Motor neuron (in vitro differentiated cells): ENCODE measurements at places on chromosomes 6 and 20. TPM values are rescaled to one million over a fixed set of nuclear protein-coding genes. Genes with fewer than 3 reads are reported as not detected.

FAM229B gene
- total RNA-seq = 120 and 122 TPM in 2 replicates

TINAG gene
- not detected in 2 replicates for total RNA-seq

C6orf132 gene
- under 0.01 TPM in 1 of 2 replicates, not detected in the other for total RNA-seq

SHLD1 gene
- total RNA-seq = 8.0 and 8.1 TPM in 2 replicates

HRH3 gene
- total RNA-seq = 0.30 and 0.49 TPM in 2 replicates

MRAP2 gene
- 1.7 and 1.8 TPM in 2 replicates for total RNA-seq

MATN4 gene
- total RNA-seq = not detected in 2 replicates

RBPJL gene
- 0.44 and 0.62 TPM in 2 replicates for total RNA-seq

PKIB gene
- total RNA-seq = 4.7 and 6.0 TPM in 2 replicates

EMILIN3 gene
- total RNA-seq = 1.2 and 1.4 TPM in 2 replicates

SMLR1 gene
- total RNA-seq = 0.16 and 0.18 TPM in 2 replicates

CST7 gene
- total RNA-seq = not detected in 2 replicates

KCNG1 gene
- total RNA-seq = 0.97 and 1.3 TPM in 2 replicates

PPP1R18 gene
- 32.7 and 34.8 TPM in 2 replicates for total RNA-seq

FAM217A gene
- 0.09 and 0.13 TPM in 2 replicates for total RNA-seq

SSTR4 gene
- 0.16 TPM in 1 of 2 replicates, not detected in the other for total RNA-seq

PACRG gene
- not detected in 2 replicates for total RNA-seq

C4A gene
- total RNA-seq = 631 and 953 TPM in 2 replicates

TRIM15 gene
- total RNA-seq = not detected in 2 replicates

SYCP2 gene
- total RNA-seq = 1.7 and 4.0 TPM in 2 replicates

DDO gene
- total RNA-seq = 3.5 and 4.3 TPM in 2 replicates

RAB32 gene
- total RNA-seq = 91.4 and 101 TPM in 2 replicates

ZBTB24 gene
- total RNA-seq = 10.4 and 11.5 TPM in 2 replicates

DOK5 gene
- total RNA-seq = 87.6 and 92.8 TPM in 2 replicates

ARMC2 gene
- 6.2 and 6.5 TPM in 2 replicates for total RNA-seq

ECT2L gene
- total RNA-seq = 0.41 and 0.52 TPM in 2 replicates

HAO1 gene
- not detected in 2 replicates for total RNA-seq

RAB44 gene
- total RNA-seq = 0.54 TPM in 1 of 2 replicates, not detected in the other

AGPAT4 gene
- 18.4 and 22.3 TPM in 2 replicates for total RNA-seq

CDC5L gene
- 39.6 and 39.9 TPM in 2 replicates for total RNA-seq

ISM1 gene
- 0.39 and 0.57 TPM in 2 replicates for total RNA-seq

ZNF217 gene
- 6.5 and 9.1 TPM in 2 replicates for total RNA-seq

SEL1L2 gene
- total RNA-seq = not detected in 2 replicates

CNR1 gene
- 75.2 and 75.6 TPM in 2 replicates for total RNA-seq

SLC22A7 gene
- total RNA-seq = 0.69 TPM in 1 of 2 replicates, not detected in the other

IMPG1 gene
- total RNA-seq = 0.26 and 0.56 TPM in 2 replicates

CAGE1 gene
- total RNA-seq = 0.13 and 0.18 TPM in 2 replicates

TSPYL4 gene
- 64.6 and 66.3 TPM in 2 replicates for total RNA-seq

GHRH gene
- not detected in 2 replicates for total RNA-seq

PLAGL2 gene
- 8.3 and 9.6 TPM in 2 replicates for total RNA-seq

HSPA1L gene
- total RNA-seq = 3.2 and 4.3 TPM in 2 replicates

AKIRIN2 gene
- total RNA-seq = 38.5 and 44.8 TPM in 2 replicates

MARCKS gene
- total RNA-seq = 20.0 and 20.8 TPM in 2 replicates

KIF25 gene
- total RNA-seq = 0.38 and 1.0 TPM in 2 replicates

LY6G5B gene
- total RNA-seq = 16.2 and 20.9 TPM in 2 replicates

ADGRF1 gene
- total RNA-seq = 0.22 and 0.36 TPM in 2 replicates
